ENCODE measurements at places on chromosomes 11 and 22.

GRCh38 chr11:110530900-110531741 is 101.4 kb downstream of the FDX1 start:
- no peak for DNase-seq

DNA sequence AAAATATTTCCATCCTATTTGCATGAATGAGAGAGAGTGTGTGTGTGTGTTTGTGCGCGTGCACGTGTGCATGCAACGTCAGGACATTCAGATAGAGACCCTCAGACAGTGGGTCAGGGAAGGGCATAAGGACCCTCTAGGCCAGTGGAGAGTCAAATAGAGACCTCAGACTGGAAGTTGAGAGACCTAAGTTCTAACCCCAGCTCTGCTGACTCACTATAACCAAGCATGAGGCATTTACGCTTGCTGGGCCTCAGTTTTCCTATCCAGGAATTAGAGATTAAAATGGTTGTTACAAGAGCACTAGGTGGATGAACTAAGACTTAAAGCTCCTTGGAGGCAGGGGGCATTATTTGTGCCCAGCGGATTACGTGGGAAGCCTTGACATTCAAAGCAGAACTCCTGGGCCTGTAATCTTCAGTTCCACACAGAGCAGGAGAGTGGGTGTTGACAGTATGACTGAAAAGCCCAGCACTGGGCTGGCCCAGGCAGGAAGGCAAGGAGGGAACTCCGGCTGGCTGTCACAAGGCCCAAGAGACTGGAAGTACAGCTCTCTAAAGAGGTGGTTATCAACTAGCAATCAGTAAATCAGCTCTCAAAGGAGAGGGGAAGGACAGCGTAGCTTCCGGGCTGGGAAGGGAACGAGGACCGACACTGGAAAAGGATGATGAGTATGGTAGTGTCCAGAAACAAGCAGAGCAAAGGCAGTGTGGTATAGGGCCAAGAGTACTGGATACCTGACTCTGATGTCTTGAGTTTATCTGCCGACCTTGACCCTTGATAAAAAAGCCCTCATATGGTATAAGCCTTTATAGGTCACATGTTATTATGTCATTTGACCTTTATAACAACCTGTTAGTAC is 9.2 kb downstream of the RHOG start:
- DNase-seq: no peak

DNA sequence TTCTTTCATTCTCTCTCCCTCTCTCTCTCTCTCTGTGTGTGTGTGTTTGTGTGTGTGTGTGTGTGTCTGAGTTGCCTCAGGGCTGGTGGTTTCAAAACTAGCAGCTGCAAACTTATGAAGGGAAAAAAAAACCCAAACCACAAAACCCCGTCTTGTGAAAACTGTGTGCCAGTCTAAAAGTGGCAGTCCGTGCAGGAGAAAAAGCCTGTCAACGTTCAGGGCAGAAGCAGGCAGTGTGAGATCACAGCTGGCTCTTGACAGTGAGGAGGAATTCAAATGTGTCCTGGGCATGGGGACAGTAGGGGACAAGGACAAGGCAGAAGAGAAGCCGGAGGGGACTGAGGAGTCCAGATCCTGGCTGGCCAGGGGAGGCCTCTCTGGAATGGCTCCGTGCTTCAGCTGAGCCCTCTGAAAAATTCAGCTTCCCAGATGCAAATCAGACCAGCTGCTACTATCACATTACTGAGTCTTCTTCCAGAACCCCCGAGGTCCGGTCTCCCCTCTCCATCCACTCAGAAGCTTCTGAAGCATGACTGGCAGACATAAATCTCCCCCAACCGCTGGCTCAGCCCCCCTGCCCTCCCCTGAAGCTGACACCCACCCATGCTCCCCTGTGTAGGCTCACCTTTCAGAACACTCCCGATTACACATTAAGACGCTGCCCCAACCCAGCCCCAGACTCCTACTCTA is 31.9 kb downstream of the FLI1 start:
- DNase-seq: no peak

DNA sequence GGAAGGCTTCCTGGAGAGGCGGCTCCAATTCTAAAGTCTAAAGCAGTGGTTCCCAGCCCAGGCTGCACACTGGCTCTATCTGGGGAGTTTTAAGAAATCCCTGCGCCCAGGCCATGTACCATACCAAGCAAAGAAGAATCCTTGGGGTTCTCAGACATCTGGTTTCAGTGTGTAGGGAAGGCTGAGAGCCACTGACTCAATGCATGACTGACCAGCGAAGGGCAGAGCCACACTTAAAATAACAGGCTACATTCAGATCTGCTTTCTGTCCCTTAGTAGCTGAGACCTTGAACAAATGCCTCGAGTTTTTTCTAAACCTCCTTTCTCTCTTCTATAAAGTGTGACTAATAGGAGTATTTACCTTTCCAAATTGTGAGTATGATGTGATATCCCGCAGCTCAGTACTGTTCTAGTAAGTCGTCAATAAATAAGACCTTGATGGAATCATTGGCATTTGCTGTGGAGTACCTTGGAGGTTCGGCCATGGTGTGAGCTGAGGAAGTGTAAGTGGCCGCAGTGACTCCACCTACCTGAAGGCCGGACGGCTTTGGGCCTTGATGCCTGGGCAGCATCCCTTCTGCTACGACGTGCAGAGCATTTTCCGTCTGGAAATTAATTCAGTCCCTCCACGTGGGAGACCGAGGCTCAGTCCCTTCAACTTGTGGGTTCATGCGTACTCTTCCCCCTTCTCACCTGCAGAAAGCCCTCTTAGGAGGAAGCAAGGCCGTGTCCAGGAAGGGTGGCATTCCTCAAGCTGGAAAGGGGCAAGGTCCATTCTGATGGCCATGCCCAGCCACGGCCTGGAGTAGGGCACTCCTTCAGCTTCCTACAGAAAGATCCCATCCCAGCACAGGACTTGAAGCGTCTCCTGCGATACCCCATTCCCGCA is 25.1 kb downstream of the GLB1L2 start:
- DNase-seq: no peak

- peak; percentile 22 for DNase-seq
These were observed 150.5 kb downstream of the FEZ1 start for GRCh38 chr11:125345421-125346178.

DNA sequence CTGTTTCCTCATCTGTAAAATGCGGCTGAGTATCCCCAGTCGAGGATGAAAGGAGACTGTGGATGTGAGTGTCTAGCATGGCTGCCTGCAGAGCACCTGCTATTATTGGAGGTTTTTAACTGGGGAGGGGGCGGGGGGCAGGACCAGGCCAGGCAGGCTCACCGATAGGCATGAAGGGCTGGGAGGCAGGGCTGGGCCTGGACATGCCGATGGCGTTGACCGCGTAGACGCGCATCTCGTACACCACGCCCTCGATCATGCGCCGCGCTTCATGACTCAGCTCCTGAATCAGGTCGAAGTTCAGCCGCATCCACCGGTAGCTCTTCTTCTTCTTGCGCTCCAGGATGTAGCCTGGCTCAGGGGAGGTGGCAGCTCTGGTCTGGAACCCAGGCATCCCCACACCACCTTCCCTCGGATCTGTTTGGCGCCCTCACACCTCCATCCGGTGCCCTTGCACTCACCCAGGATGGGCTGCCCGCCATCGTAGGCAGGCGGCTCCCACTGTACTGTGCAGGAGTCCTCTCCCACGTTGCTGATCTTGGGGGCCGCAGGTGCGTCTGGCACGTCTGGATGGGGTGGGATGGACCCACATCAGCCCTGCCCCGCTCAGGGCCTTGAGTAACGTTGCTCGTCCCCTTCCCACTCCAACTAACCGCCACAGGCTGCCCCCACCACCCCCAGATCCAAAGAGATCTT is 15.1 kb downstream of the MYBPC3 start:
- no peak for DNase-seq

All from NCI-H1930 (cell line).